Stimulated activated CD4-positive, alpha-beta T cell treated with anti-CD3 and anti-CD28 coated beads, Interleukin-4, amount 100 ng/mL, for 1 hour (primary cell): ENCODE measurements at places on chromosomes 1 and 21.

- no peak for DNase-seq
Observed at GRCh38 chr1:157196245-157196543, 58.0 kb upstream of the ETV3 start.

DNA sequence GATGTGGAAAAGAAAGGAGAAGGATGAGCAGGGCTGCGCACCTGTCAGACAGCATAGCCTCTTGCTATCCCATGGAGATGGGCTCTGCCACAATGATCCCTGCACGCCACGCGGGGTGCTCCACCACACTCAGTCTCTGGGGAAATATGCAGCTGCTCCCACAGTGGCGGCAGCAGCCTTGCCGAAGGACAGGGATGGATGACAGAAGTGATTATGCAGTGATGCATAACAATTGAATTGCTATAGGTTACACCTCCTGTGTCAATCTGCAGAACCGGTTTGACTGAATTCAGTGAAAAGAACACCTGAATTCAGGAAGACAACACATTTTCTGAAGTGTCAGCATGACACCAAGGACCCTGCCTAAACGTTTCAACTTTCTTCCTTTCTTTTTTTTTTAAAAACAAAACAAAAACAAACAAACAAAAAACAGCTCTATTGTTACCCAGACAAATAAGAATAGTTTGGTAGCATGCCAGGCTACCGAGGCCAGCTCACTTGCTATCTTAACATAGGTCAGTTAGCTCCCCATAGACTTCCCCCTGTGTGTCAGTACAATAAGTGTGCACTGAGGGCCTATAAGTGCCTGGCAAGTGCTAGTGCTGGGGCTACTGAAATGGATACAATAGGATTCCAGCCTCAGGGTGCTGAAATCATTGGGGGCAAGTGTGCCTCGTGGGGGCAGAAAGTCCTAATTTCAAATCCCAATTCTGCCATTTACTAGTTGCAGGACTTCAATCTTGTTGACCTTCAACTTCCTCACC lies 127.6 kb upstream of the LMO4 start:
- no peak for DNase-seq

- DNase-seq, result no peak
Observed at GRCh38 chr1:166057650-166058049, 109.2 kb downstream of the FAM78B start.

GRCh38 chr1:153395776-153396175 lies 4.9 kb upstream of the S100A8 start:
- DNase-seq, result no peak

GRCh38 chr1:30698401-30698981 lies 24.9 kb downstream of the MATN1 start:
- no peak for DNase-seq

DNA sequence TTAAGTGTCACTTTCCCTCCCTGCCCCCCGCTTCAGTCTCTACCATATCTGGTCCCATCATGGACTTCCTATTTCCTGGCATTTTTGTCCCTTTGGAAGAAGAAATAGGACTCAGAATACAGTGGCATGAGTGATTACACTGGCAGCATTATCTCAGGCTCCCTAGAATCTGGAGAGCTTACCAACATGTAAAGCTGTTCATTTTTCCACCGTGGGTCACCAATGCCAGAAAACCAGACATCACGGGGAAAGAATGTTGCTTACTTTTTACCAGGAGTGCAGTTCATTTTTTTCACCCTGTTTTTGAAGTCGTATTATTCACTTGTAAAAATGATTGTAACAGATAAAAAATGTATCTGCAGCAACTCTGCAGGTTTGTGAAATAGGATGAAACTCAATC lies 44.8 kb downstream of the BACH1 start:
- DNase-seq, result no peak

GRCh38 chr1:231731268-231731667 lies 104.7 kb downstream of the DISC1 start:
- DNase-seq, result no peak

DNA sequence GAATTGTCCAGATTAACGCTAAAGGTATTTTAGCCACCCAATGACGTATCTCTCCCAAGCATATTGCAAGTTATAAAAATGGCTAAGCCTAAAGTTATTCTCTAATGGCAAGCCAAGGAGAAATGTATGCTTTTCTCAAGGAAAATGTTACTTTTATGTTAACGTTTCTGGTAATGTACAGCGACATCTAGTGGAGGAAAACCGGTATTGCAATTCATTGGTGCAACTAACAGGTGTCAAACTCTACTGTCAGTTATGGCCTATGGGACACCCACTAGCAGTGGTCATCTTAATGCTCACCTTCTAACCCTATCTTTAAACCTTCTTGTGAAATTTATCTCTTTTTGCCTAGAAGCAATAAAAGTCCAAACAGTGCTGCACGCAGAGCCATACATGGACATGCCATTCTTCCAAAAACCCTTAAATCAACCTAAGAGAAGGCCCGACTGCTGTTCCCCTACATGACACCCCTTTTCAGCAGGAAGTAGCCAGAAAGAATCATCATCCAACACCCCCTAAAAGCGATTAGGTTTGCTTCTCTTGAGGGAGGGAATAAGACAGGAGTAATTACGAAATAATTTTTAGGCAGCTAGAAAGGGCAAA lies 68.7 kb upstream of the LRIF1 start:
- no peak for DNase-seq

- no peak for DNase-seq
Observed at GRCh38 chr1:224864006-224864405, 65.5 kb upstream of the DNAH14 start.

DNA sequence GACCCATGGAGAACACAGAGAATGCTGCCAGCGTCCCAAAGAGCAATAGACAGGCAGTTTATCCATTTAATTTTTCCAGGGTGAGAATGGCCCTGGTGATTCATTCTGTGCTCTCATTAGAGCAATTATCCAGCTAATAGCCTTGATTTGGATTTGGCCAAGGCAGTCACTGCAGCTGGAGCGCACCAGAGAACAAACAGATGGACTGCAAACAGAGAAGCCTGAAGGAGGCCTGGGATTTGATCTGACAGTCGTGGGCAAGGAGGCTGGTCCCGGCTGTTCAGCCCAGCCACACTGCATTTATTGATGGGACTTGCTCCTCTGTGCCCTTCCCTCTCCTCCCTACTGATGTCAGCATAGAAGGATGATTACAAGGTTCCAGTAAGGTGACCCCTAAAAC lies 353.9 kb upstream of the C1orf174 start:
- DNase-seq, result no peak

DNA sequence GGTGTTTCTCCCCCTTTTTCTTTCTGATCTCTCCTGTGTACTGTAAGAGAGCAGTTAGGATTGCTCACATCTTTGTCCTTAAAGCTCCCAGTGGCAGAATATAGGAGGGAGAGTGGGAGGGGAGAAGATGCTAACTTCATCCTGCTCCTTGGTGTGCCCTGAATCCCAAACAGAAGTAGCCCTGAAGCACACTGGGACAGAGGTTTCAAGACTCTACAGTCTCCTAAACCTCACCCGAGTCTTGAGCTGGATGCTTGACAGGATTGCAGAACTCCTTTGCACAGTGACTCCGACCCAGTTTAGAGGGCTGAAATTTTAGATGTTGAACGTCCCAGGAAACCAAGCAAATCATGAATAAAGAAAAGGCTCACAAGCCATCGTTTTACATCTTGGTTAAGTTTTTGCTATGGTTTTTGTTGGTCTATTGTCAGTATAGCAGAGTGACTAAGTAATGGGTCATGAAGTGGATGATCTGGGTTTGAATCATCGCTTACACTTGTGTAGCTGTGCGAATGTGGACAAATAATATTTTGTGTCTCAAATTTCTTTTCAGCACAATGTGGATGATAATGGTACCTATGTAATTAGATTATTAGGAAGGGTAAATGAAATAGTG lies 37.5 kb downstream of the XCL2 start:
- no peak for DNase-seq

- DNase-seq, result peak; percentile 77
Observed at GRCh38 chr1:90850898-90851710, 134.0 kb upstream of the BARHL2 start.

- no peak for DNase-seq
Observed at GRCh38 chr1:172390683-172391551, 29.6 kb upstream of the C1orf105 start.

- DNase-seq, result peak; percentile 54
Observed at GRCh38 chr21:31656199-31657095, 3.0 kb upstream of the SOD1 start.

DNA sequence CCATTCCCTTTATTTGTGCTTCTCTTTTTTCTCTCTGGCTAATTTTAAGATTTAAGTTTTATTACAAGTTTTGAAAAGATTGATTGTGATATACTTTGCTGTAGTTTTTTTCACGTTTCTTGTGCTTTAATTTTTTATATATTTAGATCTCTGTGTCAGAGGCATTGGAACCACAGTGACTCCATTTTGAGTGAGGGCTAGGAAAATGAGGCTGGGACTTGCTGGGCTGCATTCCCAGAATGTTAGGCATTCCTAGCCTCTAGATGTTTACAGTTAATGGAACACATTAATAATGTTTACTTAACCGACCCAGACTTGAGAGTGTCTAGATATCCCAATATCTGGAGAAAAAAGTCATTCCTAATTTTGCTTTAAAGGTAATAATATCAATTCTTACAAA lies 939.4 kb downstream of the BRINP3 start:
- no peak for DNase-seq

DNA sequence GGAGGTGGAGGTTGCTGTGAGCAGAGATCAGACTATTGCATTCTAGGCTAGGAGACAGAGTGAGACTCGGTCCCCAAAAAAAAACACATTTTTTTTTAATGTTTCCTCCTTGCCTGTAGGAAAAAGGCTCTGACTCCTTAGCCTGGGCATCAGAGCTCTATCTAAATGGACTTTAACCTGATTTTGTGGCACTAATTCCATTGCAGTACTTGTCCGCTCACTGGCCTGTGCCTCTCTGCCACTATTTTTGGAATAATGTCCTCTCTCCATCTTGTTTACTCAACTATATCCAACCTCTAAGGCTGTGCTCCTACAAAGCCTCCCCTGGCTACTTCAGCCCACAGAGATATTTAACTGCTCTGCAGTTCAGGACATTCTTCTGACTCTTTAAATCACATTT lies 26.5 kb downstream of the METTL18 start:
- no peak for DNase-seq

DNA sequence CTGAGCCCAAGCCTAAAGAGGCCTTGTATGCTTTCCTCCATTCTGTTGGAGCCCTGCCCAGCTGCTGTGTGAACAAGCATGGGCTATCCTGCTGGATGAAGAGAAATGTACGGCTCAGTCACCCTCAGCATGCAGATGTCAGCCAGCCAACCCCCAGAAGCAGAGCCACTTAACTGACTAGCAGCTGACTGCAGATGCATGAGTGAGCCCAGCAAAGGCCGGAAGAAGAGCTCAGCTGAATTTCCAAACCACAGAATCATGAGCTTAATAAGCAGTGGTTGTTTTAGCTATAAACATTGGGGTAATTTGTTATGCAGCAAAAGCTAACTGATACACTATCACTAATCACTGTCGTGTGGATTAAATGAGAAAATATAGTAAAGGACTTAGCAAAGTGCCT lies 39.0 kb downstream of the FOXO6 start:
- no peak for DNase-seq

GRCh38 chr1:54317084-54317483 lies 89.1 kb downstream of the SSBP3 start:
- no peak for DNase-seq

- no peak for DNase-seq
Observed at GRCh38 chr1:109479311-109479710, 4.4 kb upstream of the ATXN7L2 start.

DNA sequence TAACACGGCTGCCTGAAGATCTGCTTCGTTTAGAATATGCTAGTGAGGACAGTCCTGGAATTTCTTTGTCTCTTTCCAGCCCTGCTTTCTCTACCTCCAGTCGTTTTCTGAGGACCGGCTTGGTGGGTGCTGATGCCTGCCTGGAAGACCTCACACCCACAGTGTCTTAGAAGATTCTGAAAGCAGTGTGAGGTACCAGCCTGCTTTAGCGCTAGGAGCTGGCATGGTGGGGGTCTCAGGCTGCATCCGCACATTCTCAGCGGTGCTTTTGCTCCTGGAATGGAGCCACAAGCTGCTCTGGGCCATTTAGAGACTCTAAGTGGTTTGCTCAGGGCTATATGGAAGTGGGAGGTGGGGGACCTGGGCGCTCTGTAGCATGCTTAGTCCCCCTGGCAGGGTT lies 61.4 kb downstream of the CD247 start:
- DNase-seq, result no peak

- DNase-seq, result no peak
Observed at GRCh38 chr1:8249838-8250237, 68.1 kb upstream of the SLC45A1 start.

- DNase-seq, result no peak
Observed at GRCh38 chr1:220761688-220762427, 13.7 kb downstream of the MTARC2 start.

DNA sequence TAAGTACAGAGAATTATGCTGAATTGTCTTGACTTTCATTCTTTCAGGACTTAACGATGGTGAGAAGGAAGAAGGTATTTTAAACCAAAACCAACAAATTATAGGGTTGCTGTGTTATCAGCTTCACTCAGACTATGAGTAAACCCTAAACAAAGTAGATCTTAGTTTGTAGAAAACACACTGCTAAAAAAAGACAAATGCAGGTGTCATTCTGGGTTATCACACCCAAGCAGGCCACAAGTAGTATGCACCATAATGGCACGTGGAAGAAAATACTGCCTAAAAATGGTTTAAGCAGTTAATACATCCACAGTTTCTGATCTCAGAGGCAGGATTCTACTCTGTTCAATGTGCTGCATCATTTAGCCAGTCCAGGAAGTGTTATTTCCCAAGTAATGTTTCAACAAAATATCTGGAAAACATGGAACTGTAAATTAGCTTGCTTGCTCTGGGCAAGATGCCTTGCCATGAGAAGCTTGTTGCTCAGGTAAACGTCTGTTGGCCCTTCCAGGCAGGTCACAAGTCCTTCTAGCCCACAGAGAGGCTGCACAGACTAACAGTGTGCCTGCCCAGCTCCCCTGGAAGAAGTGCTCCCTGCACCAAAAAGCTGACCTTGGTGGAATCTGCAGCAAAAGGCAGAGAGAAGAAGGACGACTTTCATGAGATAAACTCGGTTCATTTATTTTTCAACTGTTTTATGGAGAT lies 4.1 kb downstream of the DIPK1A start:
- DNase-seq, result no peak

DNA sequence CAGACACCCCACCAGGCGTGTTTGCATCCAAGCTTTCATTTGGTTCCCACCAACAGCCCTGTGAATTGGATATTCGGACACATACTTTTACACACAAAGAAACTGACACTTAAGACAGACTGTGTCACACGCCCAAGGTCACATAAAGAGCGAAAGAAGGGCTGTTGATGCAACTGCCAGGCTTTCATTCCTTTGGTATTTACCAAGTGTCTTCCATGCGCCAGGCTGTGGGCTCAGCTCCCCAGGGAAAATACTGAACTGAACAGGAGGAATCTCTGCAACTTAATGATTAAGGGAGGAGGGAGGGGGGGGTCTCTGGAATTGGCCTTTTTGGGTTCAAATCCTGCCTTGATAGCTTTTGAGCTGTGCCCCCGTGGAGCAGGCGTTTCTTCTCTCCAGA lies 122.8 kb downstream of the ACTL8 start:
- no peak for DNase-seq
